ENCODE measurements at places on chromosomes 6 and 20. TPM values are rescaled to one million over a fixed set of nuclear protein-coding genes. Genes with fewer than 3 reads are reported as not detected.

DNA sequence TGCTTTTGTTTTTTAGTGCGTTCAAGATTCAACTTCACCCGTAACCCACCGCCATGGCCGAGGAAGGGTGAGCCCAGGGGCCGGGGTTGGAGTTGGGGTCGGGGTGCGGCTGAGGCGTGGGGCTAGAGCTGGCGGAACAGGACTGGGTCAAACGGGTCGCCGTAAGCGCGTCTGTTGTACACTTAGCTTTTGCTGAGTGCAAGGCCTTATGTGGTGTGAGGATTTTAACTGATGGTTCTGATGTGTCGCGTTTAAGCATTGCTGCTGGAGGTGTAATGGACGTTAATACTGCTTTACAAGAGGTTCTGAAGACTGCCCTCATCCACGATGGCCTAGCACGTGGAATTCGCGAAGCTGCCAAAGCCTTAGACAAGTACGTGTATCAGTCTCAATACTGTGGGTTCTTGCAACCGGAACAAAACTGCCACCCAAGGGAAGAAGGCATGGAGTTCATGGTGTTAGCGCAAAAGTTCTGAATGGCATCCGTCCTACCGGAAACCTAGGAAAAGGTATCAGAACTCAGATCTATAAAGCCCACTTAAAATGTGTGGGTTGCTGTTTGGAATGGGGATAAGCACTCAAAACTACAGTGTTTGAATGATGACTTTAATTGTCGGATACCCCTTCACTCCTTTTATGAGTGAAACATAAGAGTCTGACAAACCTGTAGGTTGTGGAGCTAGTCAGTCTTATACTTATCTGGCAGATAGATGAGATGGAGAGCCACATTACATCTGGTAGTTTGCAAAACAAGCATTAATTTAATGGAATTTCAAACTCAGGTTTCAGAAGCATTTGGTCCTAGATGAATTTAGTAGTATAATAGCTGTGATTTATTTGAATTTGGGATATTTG lies 574 bp downstream of the RPS12 start:
- no peak for DNase-seq

GRCh38 chr6:20178327-20178726 lies 33.9 kb downstream of the MBOAT1 start:
- no peak for DNase-seq

GRCh38 chr6:14142063-14142450 lies 24.5 kb downstream of the CD83 start:
- no peak for DNase-seq

GRCh38 chr20:36391456-36391855 lies 85.3 kb downstream of the DLGAP4 start:
- DNase-seq = no peak

The EYA4 gene
- not detected for total RNA-seq

The THBS2 gene
- 4.0 TPM for total RNA-seq

GRCh38 chr6:90113389-90113788 lies 183.3 kb downstream of the BACH2 start:
- no peak for DNase-seq
